ENCODE measurements at places on chromosomes 16 and 17.

DNA sequence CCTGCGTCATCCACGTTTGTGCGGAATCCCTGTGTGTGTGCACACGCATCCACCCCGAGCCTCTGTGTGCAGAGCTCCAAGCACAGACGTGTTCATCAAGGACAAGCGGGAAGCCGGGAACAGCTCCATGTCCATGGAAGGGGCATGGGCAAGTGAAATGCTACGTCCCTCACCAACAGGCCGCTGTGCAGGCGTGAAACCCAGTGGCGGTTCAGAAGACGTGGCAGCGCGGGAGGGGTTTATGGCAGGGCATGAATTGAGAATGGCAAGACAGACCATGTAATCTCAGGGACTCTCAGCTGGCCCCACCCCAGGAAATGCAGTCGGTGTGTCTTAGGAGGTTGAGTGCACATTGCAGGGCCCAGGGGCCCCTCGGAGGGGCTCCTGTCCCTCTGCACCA lies 52.7 kb downstream of the TBC1D16 start:
- no peak for DNase-seq

- DNase-seq, result no peak
Measured at GRCh38 chr16:84919269-84919668, 92.1 kb downstream of the ZDHHC7 start.

DNA sequence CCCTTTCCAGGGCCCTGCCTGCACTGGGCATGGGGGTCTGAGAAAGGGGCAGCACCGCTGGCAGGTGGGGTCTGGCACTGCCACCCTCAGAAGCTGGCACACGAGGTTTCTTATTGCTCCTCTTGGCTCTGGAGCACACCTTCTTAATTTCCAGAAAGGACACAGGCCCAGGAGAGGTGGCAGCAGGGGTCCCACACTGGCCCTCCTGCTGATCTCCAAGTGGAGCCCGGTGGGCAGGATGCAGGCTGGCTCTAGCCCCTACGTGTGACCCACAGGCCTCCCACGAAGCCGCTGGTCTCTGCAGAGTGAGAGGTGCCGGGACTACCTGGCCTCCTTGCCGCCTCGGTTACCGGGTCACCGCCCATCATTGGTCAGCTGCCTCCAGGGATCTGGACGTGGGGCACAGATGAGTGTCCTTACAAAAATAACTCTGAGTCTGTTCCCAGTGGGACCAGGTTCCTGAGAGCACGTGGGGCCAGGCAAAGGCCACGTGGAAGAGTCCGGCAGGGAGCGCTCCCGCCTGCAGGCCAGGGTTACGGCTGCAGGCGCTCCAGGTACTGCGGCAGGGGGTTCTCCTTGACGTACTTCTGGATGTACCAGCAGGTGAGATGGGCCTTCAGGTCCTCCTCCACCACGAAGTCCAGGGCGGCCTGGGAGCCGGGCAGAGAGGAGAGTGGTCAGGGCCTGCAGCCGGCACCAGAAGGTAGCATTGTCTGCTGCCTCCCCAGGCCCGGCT lies 10.3 kb downstream of the NATD1 start:
- no peak for DNase-seq

GRCh38 chr16:12496186-12496585 lies 307.5 kb downstream of the CPPED1 start:
- no peak for DNase-seq
